Activated naive CD4-positive, alpha-beta T cell (primary cell): ENCODE measurements at places on chromosomes 11 and 22.

DNA sequence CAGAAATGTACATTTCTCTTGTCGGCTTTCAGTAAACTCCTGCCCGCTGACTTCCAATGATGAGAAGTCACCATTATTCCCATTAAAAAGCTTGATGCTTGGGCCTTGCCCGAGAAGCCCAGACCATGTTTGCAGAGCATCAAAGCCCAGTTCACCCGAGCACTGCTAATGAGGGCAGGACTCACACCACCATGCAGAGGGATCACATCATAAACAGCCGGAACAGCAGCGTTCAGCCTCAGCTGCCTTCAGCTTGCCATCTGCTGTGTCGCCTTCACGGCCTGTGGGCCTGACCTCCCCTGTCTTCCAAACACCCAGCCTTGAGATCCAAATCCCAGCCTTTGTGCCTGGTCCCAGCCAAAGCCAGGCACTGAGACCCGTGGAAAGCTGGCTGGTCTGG, 105.4 kb upstream of the CSNK2A3 start:
- no peak for DNase-seq

- DNase-seq = no peak
Observed at GRCh38 chr11:101348786-101349185, 219.2 kb upstream of the PGR start.

DNA sequence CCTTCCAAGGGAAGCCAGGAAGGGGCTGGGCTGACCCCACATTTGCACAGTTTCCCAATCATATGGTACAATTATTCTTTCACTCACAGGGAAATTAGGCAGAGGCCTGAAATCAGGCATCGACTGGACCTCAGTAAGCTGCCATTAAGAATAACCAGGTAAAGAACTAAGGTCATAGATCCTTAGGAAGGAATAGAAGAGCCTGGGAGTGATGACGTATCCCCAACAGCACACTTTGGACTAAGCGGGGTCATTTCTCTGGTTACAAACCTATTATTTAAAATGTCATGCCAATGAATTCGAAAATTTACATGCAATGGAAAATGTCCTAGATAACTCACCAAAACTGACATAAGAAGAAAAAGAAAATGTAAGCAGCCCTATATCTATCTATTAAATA, 118.2 kb downstream of the BRD1 start:
- DNase-seq = no peak

GRCh38 chr11:104876861-104877431, 21.3 kb downstream of the CASP12 start:
- no peak for DNase-seq

GRCh38 chr11:71336996-71337754, 84.8 kb upstream of the SHANK2 start:
- DNase-seq = no peak

- no peak for DNase-seq
Observed at GRCh38 chr11:59040607-59041006, 45.5 kb upstream of the GLYATL1B start.

DNA sequence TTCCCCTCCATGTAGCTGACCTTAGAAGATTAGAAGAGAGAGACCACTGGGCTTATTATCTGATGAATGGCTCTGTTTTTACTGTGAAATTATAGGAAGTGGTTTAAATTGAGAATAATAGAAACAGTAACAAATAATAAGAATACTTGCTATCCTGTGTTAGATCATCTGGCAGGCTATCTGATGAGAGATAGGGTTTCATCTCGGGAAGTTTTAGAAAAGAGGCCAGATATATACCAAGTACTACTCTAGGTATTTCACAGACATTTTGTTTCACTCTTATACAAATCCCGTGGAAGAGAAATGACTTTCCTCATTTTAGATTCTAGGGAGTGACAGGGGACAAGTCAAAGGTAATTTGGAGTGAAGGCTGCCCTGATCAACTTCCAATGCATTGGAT, 198.4 kb downstream of the MAML2 start:
- DNase-seq = no peak

- DNase-seq = no peak
Observed at GRCh38 chr22:30182815-30183214, 63.7 kb downstream of the LIF start.

DNA sequence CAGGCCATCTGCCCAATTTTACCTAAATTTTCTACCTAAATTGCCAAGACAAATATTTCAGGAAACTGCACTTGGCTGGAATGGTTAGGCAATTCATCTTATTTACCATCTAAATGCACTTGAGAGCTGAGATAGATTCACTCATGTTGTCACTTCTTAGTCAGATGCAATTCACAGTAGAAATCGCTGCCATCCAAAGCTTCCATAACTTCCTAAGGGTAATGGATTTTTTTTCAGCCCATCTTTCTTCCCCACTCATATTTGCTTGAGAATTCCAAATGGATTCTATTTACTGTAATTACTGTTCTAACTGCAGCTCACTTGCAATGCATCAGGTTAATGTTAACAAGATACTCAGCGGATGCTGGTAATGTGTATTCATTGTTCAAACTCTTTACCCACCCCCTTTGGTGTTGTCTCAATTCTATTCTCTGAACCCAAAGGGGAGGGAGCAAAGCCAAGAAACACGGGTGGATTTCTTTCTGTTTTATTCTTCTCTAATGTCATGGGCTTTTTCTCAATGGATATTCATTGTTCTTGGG, 96.0 kb downstream of the TENM4 start:
- DNase-seq = no peak

DNA sequence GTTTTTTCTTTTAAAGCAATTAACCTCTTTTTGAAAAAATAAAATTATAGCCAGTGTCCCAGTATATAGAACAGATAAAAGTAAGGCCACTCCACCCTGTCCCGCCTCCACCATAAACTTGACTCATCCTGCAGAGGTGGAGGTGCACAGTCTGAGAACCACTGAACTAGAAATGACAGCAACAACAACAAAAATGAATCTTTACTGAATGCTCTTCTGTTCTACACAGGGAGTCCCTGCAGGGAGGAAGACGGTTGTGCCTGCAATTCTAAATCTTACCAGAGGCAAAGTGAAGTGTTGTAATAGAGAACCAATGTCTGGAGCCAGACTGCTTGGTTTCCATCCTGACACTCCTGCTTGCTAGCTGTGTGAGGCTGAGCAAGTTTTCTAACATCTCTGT, 162.3 kb downstream of the FBXO7 start:
- no peak for DNase-seq

- no peak for DNase-seq
Observed at GRCh38 chr11:119471329-119471728, 48.4 kb upstream of the THY1 start.

DNA sequence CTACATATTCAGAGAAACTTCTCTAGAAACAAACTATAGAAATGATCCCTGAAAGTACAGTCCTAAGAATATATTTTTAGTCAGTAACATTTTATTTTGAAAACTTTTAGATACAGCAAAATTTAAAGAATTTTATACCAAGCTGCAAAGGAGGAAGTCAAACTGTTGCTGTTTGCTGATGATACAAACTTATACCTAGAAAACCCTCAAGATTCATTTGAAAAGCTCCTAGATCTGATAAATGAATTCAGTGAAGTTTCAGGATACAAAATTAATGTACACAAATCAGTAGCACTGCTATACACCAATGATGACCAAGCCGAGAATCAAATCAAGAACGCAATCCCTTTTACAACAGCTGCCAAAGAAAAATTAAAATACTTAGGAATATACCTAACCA, 10.1 kb downstream of the ZBTB44 start:
- DNase-seq = no peak
